ENCODE measurements at places on chromosomes 16 and 17.

DNA sequence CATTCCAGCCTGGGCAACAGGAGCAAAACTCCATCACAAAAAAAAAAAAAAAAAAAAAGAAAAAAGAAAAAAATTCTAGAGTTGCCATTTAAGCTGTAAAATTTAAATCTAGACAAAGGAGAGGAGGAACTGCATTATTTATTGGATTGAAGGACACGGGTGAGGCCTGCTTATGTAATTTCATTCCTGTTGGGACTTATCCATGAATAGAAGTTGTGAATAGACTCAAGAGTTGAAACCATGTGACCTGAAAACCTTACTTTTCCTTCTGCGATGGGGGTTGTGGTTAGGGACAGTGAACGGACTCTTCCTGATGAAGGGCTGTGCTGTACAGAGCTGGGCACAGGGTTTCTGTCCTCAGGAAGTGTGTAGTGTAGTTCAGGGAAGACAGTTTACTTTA is 22.5 kb downstream of the BANP start:
- no peak for DNase-seq

- no peak for DNase-seq
Measured at GRCh38 chr17:7673239-7673638, 14.1 kb downstream of the TP53 start.

GRCh38 chr17:63988741-63989621 is 9.2 kb upstream of the PRR29 start:
- no peak for DNase-seq

DNA sequence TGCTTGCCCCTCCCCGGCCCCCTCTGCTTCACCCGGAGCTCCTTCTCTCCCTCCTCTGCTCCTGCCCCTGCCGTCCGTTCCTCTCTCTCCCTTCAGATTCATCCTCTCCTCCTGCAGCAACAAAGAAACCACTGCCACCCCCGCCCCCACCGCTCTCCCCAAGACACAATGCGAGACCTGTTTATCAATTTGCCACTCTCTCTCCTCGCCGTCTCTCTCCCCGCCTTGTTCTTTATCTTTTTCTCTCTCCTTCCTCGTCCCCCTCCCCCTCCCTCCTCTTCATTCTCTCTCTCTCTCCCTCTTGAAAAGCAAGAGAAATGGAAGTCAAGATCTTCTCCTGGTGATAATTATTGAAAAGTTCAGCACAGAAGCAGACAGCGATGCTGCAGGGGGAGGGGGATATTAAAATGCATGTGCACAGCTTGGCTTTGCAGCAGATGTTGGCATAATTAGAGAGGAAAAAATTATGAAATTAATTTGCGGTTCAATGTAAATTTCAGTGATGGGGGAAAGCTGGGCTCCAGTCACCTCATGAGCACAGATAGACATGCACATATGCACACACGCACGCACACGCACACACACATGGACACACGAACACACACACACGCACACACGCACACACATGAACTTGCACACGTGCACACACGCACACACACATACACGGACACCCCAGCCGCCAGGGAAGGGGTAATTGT is 58.1 kb upstream of the CBFA2T3 start:
- no peak for DNase-seq

GRCh38 chr17:36469733-36470132 is 16.7 kb upstream of the ZNHIT3 start:
- DNase-seq: no peak

DNA sequence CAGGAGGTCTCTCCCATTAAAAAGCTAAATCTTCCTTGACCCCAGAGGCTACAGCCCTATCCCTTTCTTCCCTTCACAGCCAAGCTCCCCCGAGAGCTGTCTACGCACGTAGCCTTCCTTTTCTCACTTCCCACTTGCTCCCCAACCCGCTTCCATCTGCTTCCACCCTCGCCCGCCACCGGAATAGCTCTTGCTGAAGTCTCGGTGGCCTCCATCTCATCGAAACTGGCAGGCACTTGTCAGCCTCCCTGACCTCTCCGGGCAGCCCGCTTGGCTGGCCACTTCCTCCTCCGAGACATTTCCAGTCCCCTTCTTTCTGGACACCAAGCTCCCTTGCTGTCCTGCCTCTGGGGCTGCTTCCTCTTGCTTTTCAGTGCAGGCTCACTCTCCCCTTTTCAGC is 10.7 kb upstream of the EPOP start:
- DNase-seq: no peak

DNA sequence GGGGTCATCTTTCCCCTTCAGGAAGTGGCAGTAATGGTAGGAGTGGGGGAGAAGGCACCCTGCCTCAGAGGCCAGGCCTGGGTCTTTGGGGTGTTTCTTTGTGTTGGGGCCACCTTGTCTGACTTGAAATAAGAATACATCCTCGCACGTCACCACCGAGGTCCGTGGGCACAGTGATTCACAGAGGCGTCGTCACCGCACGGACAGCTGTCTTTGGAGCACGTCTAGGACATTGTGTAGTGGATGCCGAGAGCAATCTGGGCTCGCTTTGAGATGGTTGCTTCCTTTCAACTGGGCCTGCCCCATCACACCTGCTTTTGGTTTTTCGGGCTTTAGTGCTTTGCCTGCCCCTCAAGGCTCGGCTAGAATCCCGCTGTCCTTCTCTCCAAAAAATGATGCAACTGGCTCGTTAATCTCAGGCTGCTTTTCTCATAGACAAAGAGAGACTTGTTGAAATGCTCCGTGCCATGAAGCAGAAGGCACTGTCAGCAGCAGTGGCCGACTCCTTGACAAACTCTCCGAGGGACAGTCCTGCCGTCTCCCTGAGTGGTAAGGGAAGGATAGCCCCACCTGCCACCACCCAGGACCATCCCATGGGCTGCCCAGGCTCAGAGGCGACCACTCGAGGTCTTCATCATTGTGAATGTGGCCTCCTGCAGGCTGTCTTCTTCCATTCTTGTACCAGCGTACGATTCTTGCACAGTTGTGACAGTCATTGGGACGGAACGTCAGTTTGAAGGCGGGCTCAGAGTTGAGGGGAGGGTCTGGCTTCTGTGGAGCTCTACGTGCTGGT is 24.0 kb downstream of the GINS2 start:
- DNase-seq: no peak

DNA sequence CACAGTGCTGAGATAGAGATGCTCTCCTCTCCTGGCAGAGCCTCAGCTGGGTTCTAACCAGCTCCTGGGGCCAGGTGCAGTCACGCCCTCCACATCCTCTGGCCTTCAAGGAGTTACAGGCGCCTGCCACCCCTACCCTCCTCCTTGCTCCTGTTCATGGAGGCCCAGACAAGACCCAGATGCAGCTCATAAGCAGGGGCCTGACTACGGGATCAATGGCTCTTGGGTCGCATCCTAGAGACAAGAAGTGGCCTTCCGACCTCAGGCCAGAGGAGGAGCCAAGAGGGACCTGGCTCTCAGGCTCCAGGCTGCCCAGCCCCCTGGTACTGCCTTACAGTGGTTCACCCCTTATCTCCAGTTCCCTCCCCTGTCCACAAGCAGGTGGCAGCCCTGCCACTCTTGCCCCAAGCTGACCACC is 23.0 kb downstream of the ARHGAP27 start:
- no peak for DNase-seq

GRCh38 chr16:75599452-75600277 is 23.4 kb downstream of the ADAT1 start:
- DNase-seq: no peak

- DNase-seq: no peak
Measured at GRCh38 chr16:82855471-82855870, 228.7 kb downstream of the CDH13 start.

DNA sequence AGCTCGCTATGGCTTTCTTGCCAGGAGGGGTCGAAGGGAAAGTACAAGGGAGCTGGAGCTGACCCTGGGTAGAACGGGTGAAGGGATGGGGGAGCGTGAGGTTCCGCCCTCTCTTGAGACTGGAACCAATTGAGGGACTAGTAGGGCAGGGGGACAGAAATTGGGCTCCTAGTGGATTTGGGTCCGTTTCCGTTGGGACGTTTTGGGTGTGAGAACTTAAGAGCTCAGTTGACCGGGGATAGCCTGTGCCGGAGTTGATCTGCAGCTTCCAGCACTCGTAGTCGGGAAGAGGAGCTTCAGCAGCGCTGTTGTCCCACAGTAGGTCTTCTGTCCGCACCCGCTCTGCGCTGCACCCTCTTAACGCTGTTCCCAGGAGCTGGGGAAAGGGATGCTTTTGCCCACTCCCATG is 481 bp downstream of the CNTROB start:
- no peak for DNase-seq

DNA sequence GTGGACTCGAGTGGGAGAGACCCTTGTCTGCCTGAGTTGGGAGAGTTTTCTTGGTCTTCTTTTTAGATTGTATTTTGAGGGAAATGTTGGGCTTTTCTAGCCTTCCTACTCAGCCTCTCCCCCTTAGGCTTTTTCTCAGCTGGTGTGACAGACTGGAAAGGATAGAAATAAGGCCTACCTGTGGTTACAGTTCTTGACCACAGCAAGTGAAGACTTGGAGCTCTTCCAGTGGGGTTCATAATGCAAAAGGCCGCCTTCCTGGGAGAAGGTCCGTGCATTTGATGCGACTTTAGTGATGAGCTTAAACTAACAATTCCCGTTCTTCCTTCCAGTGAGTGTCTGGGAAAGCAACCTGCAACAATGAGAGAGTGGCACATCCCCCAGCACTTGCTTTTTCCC is 56.8 kb downstream of the B9D1 start:
- no peak for DNase-seq

DNA sequence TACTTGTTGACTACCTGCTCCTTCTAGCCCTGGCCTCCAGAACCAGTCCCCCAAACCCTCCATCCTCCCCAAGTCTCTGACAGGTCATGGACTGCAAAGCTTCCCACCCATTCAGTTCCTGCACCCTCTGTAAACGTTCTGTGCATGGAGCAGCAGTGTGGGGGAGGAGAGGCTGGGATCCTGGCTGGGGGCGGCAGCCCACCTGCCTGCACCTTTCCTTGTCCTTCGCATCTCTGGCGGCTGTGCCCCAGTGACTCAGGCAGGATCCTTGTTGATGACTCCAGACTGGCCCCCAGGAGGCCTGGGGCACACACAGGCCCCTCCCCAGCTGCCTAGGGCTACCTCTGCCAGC is 1.6 kb upstream of the PKMYT1 start:
- no peak for DNase-seq

GRCh38 chr17:28225271-28225670 is 93.7 kb upstream of the TMEM97 start:
- DNase-seq: no peak

GRCh38 chr16:794853-795466 is 5.6 kb downstream of the GNG13 start:
- DNase-seq: no peak

DNA sequence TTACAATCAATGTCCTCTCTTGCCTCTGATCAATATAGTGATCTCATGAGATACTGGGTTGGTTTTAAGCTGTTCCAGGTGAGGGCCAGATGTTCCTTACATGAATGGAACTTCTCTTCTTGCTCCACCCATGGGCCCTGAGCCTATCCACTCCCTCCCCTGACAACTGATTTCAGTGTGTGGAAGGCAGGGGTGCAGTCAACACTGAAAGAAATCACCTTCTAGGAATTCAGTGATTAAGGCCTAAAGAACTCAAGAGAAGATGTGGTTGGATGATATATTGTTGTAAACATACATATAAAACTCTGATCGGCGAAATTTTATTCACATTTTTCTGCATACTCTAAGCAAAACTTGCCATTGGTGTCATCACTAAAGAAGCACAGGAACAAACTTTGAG is 6.7 kb upstream of the GOSR2 start:
- DNase-seq: no peak

DNA sequence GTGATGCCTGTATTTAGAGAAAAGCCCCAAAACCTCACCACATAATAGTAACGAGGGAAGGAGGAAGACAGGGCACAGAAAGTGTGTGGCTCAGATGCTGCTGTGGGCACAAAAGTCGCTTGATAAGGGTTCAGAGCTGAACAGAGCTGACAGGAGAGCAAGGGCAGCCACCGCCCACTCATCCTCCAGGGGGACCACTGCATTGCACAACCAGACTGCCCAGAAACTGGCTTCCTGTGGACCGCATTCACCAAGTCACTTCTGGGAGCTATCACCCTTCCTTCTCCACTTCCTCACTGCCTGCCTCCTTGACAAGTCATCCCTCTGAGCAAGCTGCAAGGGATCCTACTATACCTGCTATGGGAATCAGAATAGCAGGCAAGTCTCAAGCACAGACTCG is 512.4 kb upstream of the CDH11 start:
- DNase-seq: no peak

DNA sequence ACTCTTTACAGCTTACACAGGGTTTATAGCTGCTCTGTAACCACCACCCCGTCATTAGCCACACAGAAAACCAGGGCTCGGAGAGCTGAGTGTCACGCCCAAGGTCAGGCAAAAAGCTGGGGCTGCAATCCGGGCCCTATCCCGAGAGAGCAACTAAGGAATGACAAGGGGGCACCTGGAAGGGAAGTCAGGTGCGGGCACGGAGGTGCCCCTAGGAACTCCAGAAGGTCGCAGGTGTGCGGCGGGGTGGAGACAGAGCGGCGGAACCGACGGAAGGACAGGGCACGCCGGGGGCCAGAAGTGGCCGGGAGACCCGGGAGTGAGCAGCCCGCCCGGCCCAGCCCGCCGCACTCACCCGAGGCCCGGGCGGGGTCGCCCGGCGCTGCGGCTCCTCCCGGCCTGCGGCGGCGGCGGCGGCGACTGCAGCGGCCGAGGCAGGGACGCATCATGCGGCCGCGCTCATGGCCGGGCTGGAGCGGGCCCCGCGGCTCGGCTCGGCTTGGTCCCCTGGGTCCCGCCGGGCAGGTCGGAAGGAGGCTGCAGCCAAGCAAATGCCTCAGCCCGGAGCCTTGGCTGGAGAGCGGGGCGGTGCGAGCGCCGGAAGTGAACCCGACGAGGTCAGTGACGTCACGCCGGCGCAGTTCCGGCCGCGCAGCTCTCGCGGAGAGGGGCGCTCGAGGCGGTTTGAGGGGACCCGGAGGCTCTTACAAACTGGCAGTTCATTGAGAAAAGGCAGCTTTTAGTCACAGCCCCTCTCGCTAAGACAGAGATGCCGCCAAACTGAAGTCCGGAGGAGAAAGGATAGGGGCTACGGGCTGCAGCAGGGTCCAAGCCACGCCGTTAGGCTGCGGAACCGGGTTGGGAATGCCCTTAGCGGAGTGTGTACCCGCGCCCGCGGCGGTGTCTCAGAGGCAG is at the start of gene ZDHHC7:
ZDHHC7 (minus strand) TSS at position 605 of the 915 bp plus-strand sequence. CDS start 20,917 bp downstream, outside the sequence.
- no peak for DNase-seq

All from SK-N-MC (cell line).